ENCODE measurements at places on chromosomes 16 and 17.

GRCh38 chr17:49020609-49021008, 23.4 kb downstream of the IGF2BP1 start:
- DNase-seq = no peak

DNA sequence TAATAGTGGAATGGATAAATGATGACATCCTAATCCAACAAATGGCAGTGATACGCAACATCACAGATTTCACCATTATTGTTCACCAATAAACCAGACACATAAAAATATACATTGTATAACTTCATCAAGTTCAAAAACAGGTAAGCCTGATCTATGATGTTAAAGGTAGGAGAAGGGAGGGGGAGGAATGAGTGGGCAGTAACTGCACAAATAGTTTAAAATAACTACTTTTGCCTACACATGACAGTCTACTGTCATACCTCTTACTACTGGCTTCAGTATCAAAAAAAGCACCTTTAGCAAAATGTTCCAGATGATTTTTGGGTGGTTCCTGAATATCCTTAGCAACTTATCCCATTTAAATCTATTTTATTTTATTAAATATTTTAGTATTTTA, 28.8 kb downstream of the CHCT1 start:
- DNase-seq = no peak

DNA sequence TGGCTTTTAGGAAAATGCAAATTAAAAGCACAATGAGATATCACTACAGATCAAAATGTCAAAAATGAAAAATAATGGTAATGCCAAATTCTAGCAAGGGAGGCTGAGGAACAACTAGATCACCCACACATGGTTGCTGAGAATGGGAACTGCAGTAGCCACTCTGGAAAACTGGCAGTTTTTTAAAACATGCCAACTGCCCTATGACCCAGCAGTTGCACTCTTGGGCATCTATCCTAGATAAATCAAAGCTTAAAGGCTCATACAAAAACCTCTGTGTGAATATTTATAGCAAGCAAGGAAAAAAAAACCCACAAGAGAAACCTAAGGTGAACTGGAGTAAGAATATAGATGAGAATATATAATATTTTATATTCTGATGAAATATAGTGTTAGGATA, 104.3 kb downstream of the PRKCB start:
- no peak for DNase-seq

- no peak for DNase-seq
Observed at GRCh38 chr17:82937411-82938371, 97.9 kb upstream of the ZNF750 start.

DNA sequence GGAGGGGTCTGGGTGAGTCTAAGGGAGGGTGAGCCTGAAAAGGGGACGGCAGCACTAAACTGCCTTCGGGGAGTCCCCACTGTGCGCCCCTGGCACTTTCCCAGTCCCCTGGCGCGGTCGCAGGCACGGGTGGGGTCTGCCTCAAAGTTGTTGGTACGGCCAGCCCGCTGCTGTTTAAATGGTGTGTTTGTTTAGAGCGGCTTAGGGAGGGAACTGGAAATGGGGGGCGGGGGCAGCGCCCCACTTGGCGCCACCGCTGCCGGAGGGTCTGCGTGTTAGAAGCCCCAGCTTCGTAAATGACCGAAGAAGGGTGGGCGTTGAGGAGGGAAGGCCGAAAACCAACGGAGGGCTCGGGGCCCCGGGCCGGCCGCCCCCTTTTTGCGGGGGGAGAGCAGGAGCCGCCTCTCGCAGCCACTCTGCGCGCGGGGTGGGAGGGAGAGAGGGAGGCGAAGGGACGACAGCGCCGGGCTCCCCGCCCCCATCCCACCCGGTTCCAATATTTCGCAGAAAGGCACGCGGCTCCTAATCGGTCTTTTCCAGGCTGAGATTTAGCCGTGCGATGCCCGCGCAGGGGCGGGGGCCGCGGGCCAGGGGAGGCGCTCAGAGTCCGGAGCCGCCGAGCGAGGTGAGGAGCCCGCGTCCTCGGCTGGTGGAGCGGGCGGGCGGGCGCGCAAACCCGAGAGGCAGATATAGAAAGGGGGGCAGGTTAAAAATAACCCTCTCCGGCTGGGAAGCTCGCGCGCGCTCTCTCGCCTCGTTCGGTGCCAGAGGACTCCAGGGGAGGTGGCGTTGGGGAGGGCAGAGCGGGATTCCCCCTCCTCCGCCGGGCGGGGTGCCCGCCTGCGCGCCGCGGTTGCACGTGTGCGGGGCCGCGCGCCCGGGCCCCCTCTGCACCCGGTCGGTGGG, 54.9 kb downstream of the SREBF1 start:
- no peak for DNase-seq

DNA sequence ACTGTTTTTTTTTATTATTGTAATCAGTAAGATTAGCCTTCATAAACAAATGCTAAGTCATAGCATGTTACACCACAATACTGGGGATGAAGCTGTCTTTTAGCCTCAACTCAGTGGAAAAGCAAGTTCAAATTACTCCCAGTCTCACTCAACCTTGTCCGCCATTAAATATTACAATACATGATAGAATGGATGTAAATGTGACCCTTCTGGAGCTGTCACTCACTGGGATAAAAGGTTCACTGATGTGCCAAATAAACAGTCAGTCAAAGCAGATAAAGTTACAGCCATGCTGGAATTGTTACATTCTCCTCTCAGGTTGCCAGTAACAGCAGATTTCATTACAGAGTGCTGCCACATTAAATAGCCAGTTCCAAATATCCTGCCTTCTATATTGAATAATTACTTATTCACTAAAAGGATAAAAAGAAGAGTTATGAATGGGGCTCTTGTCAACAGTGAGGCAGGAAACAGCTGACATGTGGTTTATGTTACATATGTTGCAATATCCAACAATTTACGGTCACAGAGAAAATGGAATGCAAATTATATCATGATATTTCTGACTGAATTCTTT, 53.4 kb downstream of the BRIP1 start:
- no peak for DNase-seq

DNA sequence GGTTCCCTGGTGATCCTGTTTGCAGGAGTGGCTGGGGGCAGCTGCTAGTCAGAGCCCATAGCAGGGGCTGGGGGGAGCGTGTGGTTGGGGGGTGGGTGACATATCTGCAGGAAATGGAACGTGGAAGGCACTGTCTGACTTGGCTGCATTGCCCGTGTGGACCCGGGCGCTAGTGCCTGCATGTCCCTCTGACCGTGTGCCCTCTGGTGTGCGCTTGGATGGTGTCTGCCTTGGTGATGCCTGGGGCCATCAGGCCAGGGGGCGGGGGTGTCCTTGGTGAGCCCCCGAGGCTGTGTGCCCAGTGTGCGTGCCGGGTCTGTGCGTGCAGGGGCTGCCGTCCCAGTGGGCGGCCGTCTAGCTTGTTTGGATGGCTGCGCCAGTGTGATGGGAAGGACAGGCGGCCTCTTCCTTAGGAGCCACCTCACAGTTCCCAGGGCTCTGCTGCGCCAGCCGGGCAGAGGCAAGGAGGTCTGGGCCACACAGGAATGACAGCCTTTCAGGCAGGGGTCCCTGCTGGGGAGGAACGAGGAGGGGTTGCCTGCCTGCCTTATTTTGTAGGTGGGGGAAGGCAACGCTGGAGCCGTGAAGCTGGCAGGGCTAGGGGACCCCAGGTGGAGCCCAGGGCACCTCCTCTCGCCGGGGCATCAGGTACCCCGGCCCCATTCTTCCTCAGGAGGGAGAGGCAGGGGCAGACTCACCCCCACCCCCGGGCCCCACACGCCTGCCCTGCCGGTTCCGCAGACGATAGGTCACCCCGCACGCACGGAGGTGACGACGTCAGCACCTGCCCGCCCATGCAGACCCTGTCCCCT, 693 bp downstream of the NDRG4 start:
- peak; percentile 47 for DNase-seq

DNA sequence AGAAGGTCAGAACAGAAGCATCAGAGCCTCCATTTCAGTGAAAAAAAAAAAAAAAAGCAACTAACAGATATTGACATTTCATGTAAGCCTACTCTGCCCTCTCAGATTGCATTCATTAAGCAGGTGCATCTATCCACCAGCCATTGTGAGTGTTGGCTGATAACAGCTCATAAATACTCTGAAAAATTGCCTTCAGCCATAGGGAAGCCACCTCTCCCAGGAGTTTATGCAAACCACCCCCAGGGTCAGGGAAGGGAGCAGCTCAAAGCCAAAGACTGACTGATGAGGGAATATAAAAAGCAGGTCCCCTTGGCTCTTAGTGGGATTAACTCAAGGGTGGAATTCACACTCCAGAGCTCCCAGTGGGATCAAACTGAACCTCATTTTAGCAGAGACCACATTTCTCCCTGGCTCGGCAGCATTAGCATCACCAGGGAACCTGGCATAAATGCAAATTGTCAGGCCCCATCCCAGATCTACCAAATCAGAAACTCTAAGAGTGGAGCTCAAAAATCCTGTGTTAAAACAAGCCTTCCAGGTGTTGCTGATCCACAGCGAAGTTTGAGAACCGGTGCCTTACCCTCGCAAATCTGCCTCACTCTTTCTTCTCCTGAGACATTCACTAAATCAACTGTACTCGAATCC, 14.2 kb downstream of the APOH start:
- no peak for DNase-seq

GRCh38 chr17:20284022-20284421, 183.3 kb downstream of the LGALS9B start:
- DNase-seq = no peak

DNA sequence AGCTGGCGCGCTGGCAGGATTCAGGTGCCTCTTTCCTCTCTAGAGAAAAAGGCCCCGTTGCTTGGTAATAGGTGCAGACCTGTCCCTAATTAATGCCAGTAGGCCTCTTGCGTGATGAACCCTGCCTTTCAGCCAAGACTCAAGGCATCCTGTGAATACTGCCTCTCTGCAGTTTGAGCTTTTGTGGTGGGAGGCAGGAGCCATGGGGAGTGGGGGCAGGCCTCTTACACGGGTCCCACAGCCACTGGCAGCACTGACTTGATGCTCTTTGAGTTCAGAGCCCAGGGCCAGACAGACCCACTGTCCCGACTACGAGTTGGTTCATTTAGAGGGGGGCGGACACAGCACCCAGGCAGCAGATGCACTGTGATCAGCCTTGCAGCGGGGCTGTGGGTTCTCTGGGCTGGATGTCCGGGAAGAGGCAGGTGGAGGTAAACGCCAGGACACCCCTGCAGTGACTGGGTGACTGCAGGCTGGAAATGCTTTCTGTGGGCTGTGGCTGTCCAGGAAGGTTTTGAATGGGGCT, 237.0 kb downstream of the SEC14L1 start:
- DNase-seq = no peak

- no peak for DNase-seq
Observed at GRCh38 chr17:83132251-83133081, 53.1 kb downstream of the METRNL start.

DNA sequence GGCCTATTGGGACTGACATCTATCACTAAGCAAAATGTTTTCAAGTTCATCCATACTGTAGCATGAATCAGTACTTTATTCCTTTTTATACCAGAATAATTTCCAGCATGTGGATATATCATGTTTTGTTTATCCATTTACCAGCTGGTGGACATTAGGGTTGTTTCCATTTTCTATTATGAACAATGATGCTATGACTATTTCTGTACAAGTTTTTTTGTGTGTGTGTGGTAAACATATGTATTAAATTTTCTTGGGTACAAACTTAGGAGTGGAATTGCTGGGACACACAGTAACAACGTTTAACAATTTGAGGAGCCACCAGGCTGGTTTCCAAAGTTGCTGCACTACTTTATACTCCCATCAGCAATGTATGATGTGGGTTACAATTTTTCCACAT, 91.0 kb downstream of the USP32 start:
- no peak for DNase-seq

DNA sequence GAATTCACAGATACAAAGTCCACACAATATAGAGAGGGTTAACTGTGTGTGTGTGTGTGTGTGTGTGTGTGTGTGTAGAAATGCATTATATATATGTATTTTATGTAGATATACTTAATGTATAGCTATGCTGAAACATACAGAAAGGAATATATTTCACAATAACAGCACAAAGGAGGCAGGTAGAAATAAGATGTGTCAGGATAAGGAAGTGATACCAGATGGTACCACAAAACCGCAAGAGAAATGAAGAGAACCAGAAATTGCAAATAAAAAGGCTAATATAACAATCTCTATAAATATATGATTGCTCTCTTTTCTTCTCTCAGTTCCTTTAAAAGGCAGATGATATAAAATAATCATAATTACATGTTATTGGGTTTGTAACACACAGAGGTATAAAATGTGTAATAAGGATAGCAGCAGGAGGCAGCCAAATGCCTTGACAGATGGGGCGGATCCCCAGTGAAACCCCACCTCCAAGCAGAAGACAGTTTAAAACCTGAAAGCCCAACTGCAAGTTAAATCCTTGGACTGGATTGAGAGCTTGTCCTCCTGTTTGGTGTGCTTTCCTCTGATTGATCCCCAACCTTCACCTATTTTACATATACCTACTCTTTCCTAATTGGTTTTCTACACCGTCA, 365.4 kb upstream of the C16orf82 start:
- no peak for DNase-seq

DNA sequence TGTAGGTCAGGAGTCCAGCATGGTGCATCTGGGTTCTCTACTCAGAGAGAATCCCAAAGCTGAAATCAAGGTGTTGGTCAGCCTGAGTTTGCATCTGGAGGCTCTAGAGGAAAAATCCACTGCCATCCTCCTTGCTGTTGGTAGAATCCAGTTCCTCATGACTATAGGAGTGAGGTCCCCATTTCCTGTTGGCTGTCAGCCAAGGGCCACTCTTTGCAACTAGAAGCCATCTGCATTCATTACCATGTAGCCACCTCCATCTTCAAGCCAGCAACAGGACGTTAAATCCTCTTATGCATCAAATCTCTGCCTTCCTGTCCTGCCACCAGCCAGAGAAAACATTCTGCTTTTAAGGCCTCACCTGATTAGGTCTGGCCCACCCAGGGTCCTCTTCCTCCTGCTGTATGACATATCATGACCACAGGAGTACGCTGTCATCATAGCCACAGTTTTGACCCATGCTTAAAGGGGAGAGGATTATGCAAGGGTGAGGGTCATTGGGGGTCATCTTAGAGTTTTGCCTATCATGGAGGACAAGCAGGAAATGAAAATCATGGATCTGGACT, 40.5 kb downstream of the DNAH9 start:
- DNase-seq = no peak

DNA sequence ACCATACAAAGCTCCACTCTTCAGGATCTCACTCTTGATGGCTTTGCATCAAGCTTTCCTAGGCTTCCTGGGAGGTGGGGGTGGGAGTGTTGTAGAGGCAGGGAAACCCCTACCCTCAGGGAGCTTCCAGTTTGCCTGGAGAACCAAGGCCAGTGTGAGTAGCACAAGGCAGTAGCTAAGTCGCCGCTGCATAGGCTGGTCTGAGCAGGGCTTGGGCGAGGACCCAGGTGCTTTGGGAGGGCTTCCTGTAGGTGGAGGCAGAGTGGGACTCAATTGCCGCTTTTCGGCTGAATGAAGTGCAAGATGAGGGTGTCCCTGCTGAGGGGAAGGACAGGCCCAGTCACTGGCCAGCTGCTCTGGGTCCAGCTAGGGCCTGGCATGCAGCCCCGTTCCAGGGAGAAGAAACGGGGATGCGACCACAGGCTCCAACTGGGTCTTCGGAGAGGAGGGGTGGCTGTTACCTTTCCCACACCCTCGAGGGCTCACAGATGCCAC, 3.9 kb downstream of the CD79B start:
- DNase-seq = no peak

- no peak for DNase-seq
Observed at GRCh38 chr16:2596747-2597559, 59.1 kb downstream of the PDPK1 start.

Measured in GM13976 (cell line).